ENCODE measurements at places on chromosomes 5 and 9.
A peak's percentile ranks its signal among the peaks of the same experiment; 100 is the strongest.

DNA sequence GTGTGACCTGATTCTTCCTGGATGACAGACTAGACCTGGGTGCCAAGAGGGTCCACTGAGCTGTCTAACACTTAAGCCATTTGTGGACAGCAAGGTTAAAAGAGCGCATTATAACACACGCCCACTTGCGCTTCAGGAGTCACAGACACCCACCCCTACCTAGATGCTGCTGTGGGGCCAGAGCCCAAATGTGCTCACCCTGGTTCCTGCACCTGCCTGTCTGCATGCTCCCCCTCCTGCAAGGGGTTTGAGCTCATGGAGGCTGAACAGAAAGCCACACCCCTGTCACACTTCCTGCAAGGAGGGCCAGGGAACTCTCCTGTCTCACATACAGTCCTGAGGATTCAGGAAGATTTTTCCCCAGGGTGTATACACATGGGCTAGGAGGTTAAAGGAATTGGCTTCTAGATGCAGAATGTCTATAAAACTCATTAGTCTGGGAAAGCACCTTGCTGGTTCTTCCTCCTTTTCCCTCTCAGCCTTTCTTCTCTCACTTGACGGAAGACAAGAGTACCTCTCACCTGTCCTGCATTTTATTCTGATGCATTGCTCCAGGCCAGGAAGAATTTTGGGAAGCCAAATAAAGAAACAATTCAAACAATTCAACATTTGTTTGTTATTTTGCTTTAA lies 87.4 kb upstream of the LHFPL2 start:
- no peak for DNase-seq

DNA sequence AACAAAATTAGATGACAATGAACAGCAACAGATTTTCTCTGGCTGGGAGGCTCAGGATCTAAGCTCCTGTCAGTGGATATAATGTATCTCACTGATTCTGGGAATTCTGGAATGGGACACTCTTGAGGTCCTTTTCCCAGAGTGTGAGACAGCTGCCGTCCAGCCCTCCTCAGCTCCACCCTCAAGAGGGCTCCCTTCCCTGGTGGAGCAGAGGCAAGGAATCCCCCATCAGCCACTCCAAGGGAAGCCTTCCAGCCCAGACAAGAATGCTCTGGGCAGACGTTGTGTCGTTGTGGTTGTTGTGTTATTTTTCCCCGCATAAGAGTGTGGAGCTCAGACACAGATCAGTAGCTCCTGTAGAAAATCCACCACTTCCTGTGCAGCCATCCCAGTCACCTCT lies 47.7 kb upstream of the ATP10B start:
- DNase-seq = no peak

DNA sequence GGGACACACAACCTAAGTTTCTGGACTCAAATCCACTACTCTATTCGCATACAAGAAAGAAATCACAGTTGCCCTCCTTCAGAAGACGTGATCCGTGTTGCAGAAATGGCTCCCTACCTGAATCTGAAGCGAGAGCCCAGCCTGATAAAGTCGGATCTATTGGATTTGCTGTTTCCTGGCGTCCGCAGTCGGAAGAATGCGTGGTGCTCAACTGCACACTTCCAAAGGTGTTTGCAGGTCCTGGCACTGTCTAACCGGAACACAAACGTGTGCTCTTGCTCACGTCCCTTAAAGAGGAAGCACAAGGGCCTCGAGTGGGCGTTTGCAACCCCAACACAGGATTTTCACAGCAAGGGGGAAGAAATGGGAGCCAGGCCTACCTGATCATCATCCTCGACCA lies 65.5 kb downstream of the EPB41L4B start:
- DNase-seq = no peak

GRCh38 chr9:70902692-70903131 lies 218.7 kb downstream of the TRPM3 start:
- no peak for DNase-seq

GRCh38 chr9:21070171-21070571 lies 7.6 kb downstream of the IFNB1 start:
- peak; percentile 74 for DNase-seq

DNA sequence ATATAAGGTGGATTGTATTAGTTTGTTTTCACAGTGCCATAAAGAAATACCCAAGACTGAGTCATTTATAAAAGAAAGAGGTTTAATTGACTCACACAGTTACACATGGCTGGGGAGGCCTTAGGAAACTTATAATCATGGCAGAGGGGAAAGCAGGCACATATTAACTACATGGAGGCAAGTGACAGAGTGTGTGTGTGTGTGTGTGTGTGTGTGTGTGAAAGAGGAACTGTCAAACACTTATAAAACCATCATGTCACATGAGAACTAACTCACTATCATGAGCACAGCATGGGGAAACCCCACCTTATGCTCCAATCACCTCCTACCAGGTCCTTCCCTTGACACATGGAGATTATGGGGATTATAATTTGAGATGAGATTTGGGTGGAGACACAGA lies 118.6 kb downstream of the SPEF2 start:
- DNase-seq = peak; percentile 27

- no peak for DNase-seq
Measured at GRCh38 chr9:125884218-125884595, 137.0 kb downstream of the PBX3 start.

DNA sequence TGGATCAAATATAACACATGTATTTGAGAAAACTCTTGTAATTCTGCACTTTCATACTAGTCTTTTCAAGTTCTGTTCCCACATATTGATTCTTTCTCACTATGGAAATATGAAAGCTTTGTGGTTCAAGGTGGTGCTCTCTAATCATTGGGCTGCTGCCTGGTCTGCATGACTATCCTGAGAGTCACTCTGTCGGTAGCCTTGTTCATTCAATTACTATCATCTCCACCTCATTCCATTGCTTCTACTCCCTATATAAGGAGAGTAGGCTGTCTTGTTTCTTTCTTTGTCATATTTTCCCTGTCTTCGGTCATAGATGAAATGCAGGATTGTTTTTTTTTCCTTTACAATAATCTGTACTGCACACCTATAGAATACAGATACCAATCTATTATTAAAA lies 341.4 kb upstream of the ACTBL2 start:
- DNase-seq = no peak
